ENCODE measurements at places on chromosomes 3 and 15.

DNA sequence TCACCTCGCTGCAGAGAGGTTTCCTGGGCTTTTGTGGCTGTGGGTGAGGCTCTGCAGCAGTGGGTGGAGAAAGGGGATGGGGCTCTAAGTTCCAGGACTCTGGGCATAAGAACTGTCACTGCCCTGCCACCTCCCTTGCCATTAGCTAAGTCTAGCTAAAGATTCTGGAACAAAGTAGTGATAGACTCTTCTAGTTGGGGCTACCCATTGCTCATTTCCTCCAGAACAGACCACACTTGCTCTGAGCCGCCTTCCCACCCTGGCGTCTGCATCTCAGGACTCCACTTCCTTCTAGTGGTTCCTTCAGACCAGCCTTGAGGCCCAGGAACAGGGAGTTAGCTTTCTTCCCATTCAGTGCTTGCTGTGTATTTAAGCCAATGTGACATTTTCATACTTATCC is 7.5 kb downstream of the ARHGAP31 start:
- no peak for DNase-seq

DNA sequence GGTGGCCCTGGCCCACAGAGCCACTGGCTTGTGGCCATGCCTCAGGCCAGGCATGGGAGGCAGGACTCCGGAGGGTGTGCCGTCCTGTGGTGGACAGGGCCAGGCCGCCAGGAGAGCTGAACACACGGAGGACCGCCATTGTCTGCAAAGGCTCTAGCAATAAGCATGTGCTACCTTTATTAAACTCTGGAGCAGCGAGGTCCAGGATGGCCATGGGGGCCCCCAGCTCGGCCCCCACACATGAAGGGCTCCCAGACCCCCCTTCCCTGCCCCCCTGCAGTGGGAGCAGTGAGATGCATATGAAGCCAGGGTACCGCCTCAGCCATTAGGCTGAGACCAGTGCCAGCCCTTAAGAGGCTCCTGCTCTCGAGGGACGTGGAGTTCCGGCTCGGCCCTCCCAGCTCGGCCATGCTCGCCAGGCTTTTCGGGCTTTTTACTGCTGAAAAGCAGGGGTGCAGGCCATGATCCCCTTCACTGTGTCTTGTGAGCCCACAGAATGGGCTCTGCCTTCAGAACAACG is 2.7 kb downstream of the AMIGO3 start:
- DNase-seq, result no peak

- no peak for DNase-seq
These were observed 26.8 kb downstream of the UBE2E1 start for GRCh38 chr3:23832523-23832922.

- no peak for DNase-seq
These were observed 275.4 kb upstream of the C2CD4B start for GRCh38 chr15:62440362-62441105.

- no peak for DNase-seq
These were observed 95.2 kb upstream of the PLCL2 start for GRCh38 chr3:16789344-16790120.

DNA sequence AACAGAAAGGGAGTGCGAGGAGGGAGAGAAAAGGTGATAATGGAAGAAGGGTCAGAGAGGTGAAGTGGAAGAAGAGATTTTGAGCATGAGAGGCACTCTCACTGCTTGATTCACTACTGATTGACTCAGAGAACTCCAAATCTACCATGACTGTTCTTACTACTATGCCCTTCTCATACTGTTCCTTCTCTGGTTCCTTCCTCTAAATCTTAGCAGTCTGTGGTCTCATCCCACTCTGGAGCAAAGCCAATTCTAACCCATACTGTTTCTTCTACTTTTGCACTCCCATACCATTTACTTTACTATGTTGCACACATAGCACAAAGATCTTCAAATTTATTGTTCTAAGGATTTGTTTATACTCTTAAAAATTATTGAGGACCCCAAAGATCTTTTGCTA is 100.8 kb downstream of the DTWD1 start:
- DNase-seq, result no peak

GRCh38 chr15:68620721-68621527 is 42.1 kb downstream of the CORO2B start:
- peak; percentile 76 for DNase-seq

DNA sequence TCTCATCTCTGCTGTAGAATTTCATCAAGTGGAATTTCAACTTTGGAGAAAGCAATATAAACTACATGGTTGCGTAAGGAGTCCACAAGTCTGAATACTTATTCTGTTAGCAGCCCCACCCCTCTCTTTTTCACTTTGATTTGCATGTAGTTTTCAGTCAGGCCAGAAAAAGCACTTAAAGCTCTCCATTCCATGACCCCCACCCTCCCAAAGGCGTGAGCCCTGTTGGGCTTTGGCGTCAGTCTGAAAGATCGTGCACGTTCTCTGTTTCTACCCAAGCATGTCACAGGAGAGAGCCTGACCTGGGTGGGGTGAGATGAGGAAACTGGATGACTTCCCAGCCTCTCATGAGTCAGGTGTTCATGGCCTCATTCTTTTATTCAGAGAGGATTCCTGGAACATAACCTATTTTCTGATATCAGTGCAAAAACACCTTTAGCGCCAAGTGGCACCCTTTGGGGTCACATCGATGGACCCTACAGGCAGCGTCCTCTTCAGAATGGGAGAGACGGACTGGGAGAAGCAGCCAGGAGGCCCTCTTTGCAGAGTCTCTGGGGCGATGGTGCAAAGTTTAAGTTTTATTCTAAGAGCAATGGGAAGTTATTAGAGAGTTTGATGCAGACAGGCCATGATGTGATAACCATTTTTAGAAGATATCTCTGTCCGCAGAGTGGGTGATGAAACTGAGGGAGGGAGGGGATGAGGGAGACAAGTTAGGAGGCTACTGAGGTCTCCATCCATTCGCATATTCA is 55.8 kb downstream of the LSM3 start:
- no peak for DNase-seq

GRCh38 chr15:51234176-51234927 is 104.0 kb downstream of the CYP19A1 start:
- no peak for DNase-seq

- no peak for DNase-seq
These were observed 21.3 kb upstream of the BNC1 start for GRCh38 chr15:83305704-83306291.

GRCh38 chr3:90018779-90019178 is 911.4 kb downstream of the EPHA3 start:
- DNase-seq, result no peak
